Hematopoietic multipotent progenitor cell (in vitro differentiated cells): ENCODE measurements at places on chromosomes 3 and 15.

- no peak for DNase-seq
Observed at GRCh38 chr3:35484929-35485530, 154.3 kb upstream of the ARPP21 start.

- DNase-seq = no peak
Observed at GRCh38 chr15:56786966-56787365, 53.7 kb upstream of the ZNF280D start.

DNA sequence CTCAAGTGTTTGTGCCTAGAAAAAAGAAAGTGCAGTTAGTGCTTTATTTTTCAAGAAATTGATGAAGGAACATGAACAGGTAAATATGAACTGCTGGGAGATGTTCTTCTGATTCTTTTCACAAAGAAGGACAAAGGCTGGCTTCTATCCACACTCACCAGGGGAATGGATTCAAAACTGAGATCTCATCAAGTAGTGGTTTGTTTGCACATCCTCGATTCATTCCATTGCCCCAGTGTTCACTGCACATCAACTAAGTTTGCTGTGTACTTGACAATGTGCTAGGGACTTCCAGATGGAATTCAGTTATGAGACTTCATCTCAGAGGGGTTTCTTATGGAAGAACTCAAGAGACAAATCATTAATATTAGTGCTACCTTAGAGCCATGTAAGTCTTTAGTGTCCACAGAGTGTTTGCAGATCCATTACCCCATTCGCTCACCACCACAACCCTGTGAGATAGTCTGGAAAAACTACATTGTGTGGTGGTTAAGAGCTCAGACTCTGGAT is 332.9 kb upstream of the PPP2R3A start:
- no peak for DNase-seq

GRCh38 chr3:79247725-79248043 is 520.1 kb downstream of the ROBO1 start:
- no peak for DNase-seq

- peak; percentile 29 for DNase-seq
Observed at GRCh38 chr3:57281715-57282114, 10.8 kb downstream of the ASB14 start.

DNA sequence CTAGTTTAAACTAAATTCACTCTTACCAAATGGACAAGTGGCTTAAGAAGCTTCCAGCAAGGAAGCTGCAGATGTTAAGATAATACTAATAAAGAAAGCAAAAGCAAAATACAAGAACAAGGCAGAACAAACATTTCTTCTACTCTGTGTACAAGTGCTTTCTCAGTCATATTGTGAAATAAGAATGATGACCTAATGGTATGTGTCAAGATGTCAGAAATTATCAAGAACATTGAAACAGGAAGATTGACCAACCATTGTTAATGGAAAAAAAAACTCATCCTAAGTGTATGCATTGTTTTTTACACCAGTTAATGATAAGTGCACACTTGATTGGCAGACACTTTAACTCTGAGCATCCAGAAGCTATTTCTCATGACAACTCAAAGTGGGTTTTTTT is 65.4 kb upstream of the P2RY1 start:
- peak; percentile 4 for DNase-seq

GRCh38 chr3:38229036-38229435 is 36.6 kb upstream of the SLC22A13 start:
- no peak for DNase-seq

DNA sequence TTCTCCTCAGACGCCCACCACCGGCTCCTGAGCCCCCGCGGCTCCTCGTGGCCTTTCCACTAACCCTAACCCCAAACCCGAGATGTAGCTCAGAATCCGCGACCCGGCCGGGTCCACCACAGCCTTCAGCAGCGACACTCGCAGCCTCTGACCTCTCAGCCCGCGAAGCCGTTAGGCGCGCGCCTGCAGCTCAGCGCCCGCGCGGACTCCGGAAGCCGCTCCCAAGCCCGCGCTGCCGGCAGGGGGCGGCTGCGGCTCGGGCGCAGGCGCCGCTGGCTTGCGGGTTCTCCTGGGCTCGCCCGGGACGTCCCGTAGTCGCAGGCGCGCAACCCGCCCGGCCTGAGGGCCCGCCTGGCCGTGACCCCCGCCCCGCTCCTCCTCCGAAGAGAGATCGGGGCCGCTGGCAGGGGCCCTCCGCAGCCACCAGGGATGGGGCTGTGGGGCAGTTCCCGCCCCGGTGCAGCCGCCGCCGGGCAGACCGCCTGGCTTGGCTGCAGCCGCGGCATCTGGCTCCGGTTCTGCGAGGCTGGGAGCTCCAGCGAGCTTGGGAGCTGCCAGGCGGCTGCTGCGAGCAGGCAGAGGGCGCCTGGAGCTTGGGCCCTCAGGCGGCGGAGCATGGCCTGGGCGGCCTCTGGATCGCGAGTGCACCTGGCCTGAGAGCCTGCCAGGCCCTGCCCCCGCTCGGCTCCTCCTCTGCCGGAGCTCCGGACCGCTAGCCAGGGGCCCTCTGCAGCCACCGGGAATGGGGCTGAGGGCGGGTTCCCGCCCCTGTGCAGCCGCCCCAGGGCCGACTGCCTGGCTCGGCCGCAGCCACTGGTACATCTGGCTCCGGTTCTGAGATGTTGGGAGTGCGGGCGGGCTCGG is 120.7 kb downstream of the LMLN start:
- peak; percentile 77 for DNase-seq

DNA sequence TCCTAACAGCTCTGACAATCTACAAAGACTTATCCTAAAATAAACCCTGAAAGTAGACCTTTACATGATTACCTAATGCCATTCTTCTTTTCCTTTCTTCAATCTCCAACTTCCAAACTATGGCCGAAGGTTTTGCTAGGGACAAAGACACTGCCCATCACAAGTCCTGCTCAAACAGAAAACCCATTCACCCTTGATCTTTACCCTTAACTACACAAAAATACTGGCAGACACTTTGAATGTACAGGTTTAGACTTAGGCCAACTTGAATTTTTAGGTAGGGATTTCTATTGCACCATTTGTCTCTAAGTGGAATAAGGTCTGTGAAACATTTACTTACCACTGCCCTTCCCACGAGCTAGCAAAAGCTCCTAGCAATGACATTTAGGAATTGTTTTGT is 64.6 kb downstream of the TMEM212 start:
- no peak for DNase-seq

DNA sequence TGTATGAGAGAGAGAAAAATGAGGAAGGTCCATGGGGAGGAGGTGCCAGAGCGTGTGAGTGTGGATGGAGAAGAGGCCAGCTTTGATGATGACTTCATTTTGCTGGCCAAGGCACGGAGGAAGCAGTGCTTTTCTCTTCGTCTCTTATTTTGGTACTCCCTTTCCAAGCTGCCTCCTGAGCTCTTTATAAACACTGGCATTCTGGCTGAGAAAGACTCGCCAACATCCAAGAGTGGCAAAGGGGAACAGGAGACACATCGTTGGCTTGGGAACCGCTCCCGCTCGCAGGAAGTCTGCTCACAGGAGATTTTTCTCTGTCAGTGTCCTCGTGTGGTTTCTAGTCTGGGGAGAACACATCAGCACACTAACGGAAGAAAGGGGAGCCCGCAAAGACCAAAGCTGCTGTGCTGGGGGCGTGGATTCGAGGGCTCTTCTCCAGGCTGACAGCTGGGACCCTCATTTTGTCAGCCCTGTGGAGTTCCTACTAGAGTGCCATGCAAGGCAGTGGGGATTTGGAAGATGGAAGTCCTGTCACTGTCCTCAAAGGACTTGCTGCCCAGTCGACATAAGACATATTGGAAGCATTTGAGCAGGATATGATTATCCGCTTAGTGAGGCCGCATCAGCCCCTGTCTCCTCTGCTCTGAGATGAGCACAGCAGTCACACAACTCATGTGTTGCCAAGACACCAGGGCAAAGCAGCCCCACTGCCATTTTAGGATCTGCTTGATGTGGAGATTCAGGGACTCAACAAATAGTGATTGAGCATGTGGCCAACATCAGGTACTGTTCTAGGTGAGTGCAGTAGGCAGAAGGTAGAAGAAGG is 8.0 kb upstream of the SEMA4B start:
- DNase-seq = no peak

DNA sequence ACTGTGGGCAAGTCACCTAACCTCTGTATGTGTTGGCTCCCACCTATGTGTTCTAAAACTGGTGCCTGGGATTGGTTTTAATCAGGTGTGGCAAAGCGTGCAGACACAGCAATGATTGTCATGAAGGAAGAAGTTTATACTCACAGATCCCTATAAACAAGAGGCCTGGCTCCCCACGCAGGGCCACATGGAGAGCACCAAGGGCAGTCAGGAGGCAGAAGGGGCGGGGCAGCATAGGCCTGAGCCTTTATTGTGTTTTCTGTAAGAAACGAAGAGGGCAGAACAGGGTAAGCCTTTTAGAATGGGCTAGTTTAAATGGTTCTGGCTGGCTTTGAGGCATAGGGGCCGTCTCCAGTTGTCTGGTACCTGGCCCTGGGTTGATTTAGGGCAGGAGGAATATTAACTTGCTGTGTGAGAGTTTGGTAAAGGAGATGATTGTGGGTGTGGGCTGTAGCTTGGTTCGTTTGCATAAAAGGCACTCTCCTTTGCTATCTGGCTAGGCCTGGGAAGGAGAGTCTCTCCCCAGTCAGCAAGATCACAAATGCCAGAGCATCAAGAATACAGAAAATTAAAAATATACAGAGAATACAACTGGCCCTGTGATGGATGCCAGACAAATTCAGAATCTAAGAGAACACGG is 2.2 kb upstream of the FBXW12 start:
- DNase-seq = no peak

DNA sequence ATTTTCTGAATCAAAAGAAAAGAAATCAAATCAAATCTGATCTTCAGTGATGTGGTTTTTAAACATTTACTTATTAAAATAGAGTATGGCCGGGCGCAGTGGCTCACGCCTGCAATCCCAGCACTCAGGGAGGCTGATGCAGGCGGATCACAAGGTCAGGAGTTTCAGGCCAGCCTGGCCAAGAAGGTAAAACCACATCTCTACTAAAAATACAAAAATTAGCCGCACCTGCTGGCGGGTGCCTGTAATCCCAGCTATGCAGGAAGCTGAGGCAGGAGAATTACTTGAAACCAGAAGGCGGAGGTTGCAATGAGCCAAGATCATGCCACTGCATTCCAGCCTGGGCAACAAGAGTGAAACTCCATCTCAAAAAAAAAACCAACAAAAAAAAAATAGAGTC is 169.1 kb downstream of the ULK4 start:
- DNase-seq = no peak

DNA sequence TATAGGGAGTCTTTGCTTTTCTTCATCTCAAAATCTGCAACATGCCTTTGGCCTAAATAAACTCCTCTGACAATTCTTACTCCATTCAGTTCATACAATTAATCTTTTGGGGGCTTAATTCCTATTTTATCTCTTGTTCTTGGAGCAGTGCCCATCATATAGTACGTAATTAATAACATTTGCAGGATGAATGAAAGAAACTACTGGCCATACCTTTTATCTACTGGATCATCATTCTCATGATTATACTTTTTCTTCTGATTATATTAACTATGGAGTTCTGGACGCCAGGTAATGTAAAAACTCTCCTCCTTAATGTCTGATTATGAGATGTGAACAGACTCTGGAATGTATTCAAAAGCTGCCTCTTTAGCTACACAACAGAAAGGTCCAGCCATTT is 46.5 kb upstream of the SCN5A start:
- no peak for DNase-seq

DNA sequence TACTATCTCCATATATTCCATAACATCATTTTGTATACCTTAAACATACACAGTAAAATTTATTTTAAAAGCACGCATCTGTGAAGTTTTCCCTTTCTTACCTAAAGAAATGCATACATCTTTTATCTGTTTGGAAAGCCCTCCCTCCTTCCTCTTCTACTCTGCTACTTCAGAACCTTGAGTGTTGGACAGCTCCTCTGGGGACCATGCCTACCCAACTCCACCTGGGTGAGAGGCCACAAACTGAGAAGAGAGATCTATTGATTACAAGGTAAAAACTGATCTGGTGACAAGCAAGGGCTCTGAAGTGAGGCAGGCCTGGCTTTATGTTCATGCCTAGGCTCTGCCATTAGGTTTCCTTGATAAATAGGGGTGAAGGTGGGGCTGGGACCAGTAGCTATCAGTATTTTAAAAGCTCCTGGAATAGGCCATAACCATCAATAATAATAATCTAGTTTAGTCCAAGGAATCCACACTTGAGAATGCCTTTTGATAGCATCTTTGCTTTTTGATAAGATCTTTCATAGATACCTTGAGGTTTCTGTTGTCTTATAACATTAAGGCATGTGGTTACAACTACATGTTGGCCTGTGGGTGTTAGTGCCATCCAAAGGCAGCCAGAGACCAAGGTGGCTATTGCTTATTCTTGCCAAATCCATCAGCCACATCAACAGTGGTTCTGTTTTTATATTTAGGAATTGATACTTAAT is 148.8 kb downstream of the KCNMB2 start:
- no peak for DNase-seq

DNA sequence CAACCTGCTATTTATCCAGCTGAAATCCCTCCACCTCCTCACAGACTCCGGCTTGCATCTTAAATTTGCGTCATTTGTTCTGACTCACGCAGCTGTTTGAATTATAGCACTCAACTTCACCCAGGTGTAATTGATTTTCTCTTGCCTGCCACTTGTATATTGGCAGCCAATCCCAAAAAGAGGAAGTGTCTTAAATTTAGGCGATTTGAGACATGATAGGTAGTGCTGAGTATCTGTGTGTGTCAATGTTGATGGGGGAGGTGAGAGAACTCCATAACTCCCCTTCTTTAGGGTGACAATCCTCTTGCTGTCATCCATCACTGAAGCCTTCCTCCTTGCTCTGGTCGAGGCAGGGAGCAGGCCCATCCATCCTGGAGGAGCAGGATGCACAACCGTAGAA is 77.2 kb upstream of the TPRG1 start:
- DNase-seq = no peak

DNA sequence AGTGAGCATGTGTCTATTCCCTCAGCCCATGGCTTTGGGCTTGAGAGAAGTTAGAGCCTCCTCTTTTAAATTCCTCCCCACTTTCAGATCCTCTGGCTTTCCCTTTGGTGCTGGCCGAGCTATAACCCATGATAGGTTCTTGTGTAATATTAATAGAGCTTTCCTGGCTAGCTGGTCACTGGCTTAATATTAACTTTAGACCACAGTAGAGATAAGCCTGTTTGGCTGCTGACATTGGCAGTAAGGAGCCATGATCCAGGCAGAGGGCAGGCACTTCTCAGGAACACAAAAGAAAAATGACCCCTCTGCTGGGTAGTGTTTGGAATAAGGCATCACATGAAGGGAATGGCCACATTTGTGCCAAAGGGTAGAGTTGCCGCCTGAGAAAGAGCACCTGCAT is 65.4 kb upstream of the UMPS start:
- DNase-seq = no peak

- DNase-seq = no peak
Observed at GRCh38 chr15:39651881-39652280, 71.0 kb downstream of the THBS1 start.

GRCh38 chr15:82178061-82178460 is 84.5 kb downstream of the EFL1 start:
- DNase-seq = no peak

- DNase-seq = no peak
Observed at GRCh38 chr3:160773722-160774121, 17.7 kb downstream of the PPM1L start.

DNA sequence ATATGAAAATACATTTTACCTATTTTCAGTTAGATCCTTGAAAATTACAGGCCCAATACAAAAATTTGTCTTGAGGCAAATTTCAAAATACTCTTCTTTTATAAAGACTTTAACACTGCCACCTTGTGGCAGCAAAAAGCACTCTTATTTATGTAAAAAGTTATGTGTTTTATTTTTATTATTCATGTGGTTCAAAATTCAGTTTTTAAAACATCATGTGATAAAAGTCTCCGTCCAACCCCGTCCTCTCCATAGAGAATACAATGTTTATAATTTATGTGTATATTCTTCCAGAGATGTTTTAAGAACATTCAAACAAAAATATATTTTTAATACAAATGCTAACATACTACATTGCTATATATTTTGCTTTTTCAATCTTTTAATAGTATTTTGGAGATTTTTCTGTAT is 36.9 kb upstream of the TRIM59 start:
- DNase-seq = peak; percentile 72
